ENCODE measurements at places on chromosomes 1 and 21.

DNA sequence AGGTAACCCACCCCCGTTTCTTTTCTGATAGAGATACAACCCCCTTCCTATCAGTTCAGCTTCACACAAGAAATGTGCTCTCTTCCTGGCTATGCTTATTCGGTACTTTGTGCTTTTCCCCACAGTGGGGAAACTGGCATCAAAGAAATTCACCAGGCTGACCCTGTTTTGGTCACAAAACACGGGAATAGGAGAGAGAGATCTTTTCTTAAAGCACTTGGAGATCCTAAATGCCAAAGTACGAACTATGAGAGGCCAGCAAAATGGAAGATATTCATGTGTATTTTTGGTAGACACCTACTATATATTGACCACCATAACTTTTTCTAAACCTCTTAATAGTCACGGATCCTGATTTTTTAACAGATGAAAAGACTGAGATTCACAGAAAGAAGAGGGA lies 30.0 kb downstream of the SLC30A10 start:
- no peaks in the 10 kb centered on the region for H3K27me3 ChIP-seq
- H3K4me3 ChIP-seq = no peak overlapping the region
- no peak overlapping the region for H3K27ac ChIP-seq
- no peaks in the 10 kb centered on the region for H3K4me1 ChIP-seq

GRCh38 chr1:200979574-200980451 lies 43.7 kb downstream of the KIF21B start:
- H3K36me3 ChIP-seq = peaks cover 86% of the 10 kb centered on the region
- no peaks in the 10 kb centered on the region for H3K27me3 ChIP-seq
- no peaks in the 10 kb centered on the region for H3K4me1 ChIP-seq
- no peak overlapping the region for H3K4me3 ChIP-seq
- H3K27ac ChIP-seq = no peak overlapping the region

DNA sequence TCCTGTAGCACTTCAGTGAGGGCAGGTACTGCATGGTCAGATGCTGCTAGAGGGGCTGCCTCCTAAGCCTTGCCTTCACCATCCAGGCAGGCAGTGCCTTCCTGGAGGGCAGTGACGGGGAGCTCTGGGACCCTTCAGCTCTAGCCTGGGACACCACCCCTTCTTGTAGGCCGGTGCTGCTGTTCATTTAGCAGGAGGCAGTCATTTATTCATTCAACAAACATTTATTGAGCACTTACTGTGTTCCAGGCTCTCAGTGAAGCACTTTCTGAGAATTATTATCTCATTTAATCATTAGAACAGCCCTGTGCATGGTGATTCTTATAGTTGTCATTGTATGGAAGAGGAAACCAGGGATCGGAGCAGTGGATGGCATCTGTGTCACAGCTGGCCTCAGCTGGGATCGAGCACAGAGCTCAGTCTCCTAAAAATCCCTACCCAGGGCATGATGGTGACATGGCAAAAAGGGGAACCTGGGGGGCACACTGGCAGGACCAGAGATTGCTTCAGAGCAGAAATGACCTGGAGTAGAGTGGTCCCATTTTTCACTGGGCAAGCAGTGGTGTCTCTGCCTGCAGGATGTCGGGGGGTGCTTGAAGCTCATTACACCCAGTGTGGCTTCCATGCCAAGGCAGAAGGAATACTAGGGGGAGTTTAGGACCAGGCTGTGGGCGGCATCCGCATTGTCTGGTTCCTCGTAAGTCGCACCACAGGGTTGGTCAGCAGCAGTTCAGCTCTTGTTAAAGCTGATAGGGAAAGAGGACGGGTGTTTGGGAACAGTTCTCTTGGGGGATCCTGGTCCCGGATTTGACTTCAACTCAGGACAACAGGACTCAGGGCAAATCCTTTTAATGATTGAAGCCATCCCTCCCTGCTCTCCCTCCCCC lies 28.8 kb downstream of the ARHGEF10L start:
- H3K4me1 ChIP-seq = peaks cover 36% of the 10 kb centered on the region
- no peak for DNase-seq
- peaks cover 3% of the 10 kb centered on the region for H3K27me3 ChIP-seq
- H3K36me3 ChIP-seq = no peaks in the 10 kb centered on the region
- no peak overlapping the region for H3K4me3 ChIP-seq

GRCh38 chr1:7219031-7219430 lies 433.8 kb downstream of the CAMTA1 start:
- no peaks in the 10 kb centered on the region for H3K4me1 ChIP-seq
- no peaks in the 10 kb centered on the region for H3K36me3 ChIP-seq
- DNase-seq = no peak

DNA sequence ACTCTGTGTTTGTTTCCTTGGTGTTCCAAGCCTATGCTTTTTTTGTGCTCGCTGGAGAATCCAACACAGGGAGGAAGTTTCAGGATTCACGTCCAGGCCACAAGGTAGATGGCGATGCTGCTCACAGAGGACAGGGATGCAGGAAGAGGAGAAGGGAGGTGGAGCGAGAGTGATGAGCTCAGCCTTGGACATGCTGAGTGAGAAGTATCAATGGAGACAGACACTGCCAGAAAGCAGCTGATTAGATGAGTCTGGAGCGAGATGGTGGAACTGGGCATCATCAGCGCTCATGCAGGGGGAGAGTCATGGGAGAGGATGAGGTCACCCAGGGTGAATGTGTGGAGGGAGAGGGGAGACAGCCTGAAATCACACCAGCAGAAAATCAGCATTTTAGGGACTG lies 110.0 kb downstream of the GLUL start:
- H3K27me3 ChIP-seq = no peaks in the 10 kb centered on the region
- H3K27ac ChIP-seq = no peak overlapping the region
- H3K4me3 ChIP-seq = no peak overlapping the region
- H3K4me1 ChIP-seq = peaks cover 17% of the 10 kb centered on the region
- no peaks in the 10 kb centered on the region for H3K36me3 ChIP-seq

GRCh38 chr1:58430421-58431275 lies 115.9 kb downstream of the OMA1 start:
- H3K27ac ChIP-seq = no peak overlapping the region
- H3K4me3 ChIP-seq = no peak overlapping the region
- H3K4me1 ChIP-seq = no peaks in the 10 kb centered on the region
- DNase-seq = no peak
- H3K27me3 ChIP-seq = no peaks in the 10 kb centered on the region

DNA sequence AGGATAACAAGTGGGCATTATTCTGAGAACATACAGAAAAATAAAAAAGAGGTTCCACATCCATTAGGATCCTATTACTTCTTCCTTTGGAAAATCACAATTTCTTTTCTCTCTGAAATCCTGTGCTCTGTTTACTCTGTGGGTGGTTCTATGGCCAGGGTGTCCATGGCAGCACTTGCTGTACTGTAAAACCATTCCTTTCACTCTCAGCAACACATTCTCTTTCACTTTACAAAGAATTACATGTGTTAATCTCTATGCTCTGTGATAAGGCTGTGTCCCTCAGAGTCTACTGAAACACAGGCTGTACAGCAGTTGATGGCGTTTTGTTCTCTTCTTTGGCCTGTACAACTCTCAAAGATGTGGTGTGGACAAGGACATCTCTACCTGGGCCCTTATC lies 524.1 kb downstream of the PTBP2 start:
- peaks cover 2% of the 10 kb centered on the region for H3K36me3 ChIP-seq
- DNase-seq = no peak
- no peaks in the 10 kb centered on the region for H3K27me3 ChIP-seq
- H3K4me1 ChIP-seq = no peaks in the 10 kb centered on the region

DNA sequence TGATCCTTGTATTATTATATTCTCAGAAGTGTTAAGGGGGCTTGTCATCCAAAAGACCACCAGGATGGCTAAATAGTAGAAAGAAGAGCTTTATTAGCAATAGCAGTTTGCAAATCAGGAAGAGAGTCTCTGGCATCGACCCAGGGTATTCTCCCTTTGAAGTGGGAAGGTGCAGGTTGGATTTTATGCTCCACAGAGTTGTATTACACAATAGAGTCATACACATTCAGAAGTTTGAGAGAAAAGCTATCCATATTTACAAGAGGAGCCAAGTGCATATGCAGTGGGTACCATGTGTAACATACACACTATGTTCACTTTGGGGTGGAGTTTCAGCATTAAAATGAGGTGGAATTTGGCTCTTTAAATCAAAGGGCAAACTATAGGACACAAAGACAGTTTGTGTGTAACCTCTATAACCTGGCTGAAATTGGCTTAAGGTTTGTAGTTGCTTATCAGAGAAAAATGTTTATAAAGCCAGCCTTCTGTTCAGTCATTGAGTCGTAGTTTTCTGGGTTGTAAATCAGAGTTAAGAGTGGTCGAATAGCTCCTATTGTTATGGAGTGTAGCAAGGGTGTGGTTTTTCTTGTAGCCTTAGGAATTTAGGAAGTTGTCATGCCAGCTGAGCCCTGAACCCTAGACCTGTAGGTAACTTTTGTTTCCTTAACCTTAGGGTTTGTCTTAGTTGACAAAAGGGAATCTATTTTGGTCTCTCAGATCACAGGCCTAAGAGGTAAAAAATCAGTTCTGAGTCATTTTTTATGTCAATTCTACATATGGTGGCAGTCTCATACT lies 125.3 kb downstream of the DNM3 start:
- no peak for DNase-seq
- H3K36me3 ChIP-seq = no peaks in the 10 kb centered on the region
- H3K4me1 ChIP-seq = no peaks in the 10 kb centered on the region
- H3K4me3 ChIP-seq = no peak overlapping the region
- no peak overlapping the region for H3K27ac ChIP-seq

GRCh38 chr1:30063621-30064280 lies 659.6 kb downstream of the MATN1 start:
- DNase-seq = no peak
- H3K4me3 ChIP-seq = no peak overlapping the region

DNA sequence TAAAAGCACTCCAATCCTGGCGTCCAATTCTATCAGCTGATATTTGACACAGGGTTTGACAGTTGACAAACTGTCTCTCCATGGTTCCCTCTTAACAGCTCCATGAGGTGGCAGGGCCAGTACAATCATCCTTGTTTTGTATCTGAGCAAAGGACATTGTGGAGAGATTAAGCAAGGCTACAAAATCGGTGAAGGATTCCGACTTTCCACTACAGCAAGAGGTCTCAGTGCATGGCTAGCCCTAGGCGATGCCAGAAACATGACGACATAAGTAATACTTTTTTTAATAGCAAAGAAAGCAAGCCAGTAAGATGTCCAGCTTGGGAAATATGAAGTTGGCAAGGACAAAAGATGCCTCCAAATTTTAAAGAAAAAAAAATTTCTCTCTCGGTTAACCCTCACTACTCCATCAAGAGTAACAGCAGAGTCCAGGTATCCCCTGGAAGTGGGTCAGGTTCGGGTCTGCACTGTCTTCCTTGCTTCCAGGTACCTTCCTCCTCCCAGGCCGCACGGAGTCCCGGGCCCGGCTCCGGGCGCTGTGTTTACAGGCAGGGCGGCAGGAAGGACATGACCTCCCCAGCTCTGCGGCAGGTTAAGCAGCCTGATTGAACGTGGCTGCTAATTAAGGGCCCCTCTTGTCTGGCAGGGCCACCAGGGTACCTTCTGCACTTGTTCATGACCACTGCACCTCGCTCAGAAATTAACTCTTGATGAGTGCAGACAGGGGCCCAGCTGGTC lies 106.1 kb downstream of the SIM2 start:
- no peaks in the 10 kb centered on the region for H3K36me3 ChIP-seq
- no peak overlapping the region for H3K4me3 ChIP-seq
- H3K4me1 ChIP-seq = no peaks in the 10 kb centered on the region
- no peak for DNase-seq
- H3K27me3 ChIP-seq = no peaks in the 10 kb centered on the region

DNA sequence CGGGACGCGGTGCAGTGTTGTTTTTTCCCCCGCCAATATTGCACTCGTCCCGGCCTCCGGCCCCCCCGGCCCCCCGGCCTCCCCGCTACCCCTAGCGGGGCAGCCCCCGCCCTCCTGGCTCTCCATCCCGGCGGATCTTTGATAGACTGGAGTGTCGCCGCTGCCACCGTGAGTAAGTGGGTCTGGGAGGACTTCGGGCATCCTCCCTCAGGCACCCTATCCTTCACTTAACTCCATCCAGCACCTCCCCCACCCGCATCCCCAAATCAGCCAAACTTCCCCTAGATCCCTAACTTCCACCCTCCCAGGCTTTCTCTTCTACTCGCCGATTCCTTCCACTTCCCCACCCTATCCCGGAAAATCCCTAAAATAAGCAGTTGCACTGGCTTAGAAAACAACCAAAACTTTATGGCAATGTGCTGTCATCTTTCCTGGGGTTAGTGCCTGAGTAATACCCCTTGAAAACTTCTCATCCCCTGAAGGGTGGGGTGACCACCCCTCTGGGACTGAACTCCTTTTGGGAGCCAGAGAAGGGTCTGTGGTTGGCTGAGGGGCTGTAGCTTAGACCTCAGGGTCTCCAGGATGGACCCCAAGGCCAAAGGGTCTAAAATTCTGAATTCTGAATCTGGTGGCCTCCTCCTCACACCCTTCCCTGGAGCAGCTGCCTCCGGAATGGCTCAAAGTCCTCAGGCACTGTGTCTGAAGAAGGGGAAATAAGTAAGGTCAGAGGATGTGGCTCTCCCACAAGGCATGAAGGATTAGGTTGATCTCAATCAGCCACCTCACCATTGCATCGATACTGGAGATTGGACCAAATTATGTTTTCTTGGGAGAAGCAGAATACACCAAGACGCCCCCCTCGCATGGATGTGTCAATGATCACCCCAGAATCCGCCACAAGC lies 12.2 kb downstream of the THBS3 start:
- peaks cover 27% of the 10 kb centered on the region for H3K36me3 ChIP-seq
- H3K4me3 ChIP-seq = peak overlapping the region; percentile 52
- peaks cover 12% of the 10 kb centered on the region for H3K27me3 ChIP-seq
- DNase-seq = no peak
- peak overlapping the region; percentile 92 for H3K27ac ChIP-seq
- peaks cover 40% of the 10 kb centered on the region for H3K4me1 ChIP-seq

DNA sequence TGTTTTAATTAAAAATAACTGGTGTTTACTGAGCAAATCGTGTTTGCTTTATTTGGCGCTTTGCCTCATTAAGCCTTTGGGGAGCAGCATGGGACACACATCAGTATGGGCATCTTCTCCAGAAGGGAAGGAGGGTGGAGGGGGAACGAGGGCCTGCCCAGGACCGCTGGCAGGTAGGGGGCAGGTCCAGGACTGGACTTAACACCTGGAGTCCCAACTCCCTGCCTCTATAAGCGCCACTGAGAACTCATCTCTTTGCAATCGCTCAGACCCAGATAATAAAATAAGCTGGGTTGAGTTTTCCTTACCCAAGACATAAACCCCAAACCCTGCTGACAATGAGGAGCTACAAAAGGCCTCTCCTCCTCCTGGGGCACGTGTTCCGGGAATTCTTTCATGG lies 15.1 kb downstream of the ABCG1 start:
- H3K36me3 ChIP-seq = no peaks in the 10 kb centered on the region
- H3K4me3 ChIP-seq = peak overlapping the region; percentile 44
- H3K27ac ChIP-seq = peak overlapping the region; percentile 85
- no peaks in the 10 kb centered on the region for H3K27me3 ChIP-seq

DNA sequence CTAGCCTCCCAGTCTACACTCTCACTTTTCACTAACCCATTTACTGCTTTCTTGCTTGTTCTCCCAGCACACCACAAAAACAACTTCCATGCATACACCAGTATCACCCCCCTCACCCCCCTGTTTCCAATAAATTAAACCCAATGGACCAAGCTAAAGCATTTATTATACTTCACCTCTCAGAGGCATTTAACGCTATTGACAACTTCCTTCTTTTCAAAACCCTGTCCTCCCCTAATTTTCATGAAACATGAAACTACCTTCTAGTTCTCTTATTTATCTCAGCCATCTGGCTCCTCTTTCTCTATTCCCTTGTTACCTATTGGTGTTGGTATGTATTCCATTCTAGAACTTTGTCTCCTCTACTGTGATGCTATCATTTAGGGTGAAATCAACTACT lies 32.3 kb downstream of the PTPRC start:
- H3K27me3 ChIP-seq = no peaks in the 10 kb centered on the region
- H3K4me1 ChIP-seq = peaks cover 66% of the 10 kb centered on the region
- H3K27ac ChIP-seq = peak overlapping the region; percentile 48
